GM23248 (cell line): ENCODE measurements at places on chromosomes 4 and X. TPM values are rescaled to one million over a fixed set of nuclear protein-coding genes. Genes with fewer than 3 reads are reported as not detected.
A peak's percentile ranks its signal among the peaks of the same experiment; 100 is the strongest.

DNA sequence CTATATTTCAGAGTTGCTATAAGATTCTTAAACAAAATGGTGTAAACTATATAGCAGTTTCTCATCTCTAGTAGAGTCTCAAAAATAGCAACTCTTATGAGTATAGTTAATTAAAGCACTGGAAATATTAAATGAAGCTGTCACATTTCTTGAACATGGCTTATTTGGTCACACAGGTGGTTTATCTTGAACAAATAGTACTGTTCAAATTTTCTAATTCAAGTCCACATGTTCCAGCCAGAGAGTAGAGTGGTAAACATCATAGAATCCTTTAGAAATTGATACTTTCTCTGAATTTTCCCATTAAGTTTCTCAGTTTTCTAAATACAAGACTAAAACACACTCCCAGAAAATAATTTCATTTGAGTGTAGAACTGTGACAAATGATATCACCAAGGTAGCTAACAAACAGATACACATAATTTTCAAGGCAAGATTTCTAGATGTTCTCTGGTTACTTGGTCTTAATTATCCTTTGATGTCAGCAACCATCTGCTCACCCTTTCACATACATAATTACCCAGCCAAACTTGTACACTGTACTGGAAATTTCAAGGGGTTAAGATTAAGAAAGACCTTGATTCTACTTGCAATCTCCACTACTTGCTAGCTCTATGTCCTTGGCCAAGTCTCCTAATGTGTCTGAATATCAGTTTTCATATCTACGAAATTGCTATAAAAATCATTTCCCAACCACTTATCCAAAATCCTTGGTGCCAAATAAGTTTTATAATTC lies 24.3 kb upstream of the PAK3 start:
- DNase-seq: no peak

- DNase-seq: peak; percentile 1
Measured at GRCh38 chrX:12693754-12694153, 97.5 kb upstream of the PRPS2 start.

Gene CXorf49
- not detected in 2 replicates for total RNA-seq

- DNase-seq: no peak
Measured at GRCh38 chrX:25527596-25527995, 511.8 kb upstream of the ARX start.

GRCh38 chr4:96603641-96604040 lies 763.7 kb downstream of the PDHA2 start:
- no peak for DNase-seq

DNA sequence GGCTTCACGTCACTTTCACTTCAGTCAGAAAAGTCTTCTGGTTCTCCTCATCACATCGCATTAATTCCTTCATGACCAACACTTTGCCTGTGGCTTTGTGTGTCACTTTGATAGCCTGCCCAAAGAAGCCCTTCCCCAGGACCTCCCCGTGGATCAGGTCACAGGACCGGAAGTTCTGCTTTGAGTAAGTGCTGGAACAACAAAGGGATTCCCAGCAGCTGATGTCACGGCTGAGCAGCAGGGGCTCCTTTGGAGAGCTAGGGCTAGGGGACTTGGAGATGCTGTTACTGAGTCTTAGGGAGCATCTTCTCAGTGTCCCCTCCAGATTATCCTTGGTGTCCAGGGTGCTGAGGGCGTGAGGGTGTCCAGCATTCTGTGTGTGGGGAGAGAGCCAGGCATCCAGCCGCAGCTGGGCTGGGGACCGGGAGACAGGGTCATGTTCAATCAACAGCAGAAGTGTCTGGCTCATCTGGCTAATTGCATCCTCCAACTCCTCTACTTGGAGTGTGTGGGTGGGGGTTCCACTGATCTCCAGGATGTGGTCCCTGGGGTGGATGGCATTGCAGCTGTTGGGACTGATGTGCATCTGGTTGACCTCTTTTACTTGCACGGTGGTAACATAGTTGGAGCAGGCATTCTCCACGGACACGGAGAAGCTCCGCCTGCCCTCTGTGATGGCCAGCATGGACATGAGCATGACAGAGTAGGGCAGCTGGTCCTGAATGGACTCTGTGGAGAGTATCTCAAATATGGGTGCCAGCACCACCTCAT lies 39.2 kb upstream of the ARHGAP6 start:
- no peak for DNase-seq

DNA sequence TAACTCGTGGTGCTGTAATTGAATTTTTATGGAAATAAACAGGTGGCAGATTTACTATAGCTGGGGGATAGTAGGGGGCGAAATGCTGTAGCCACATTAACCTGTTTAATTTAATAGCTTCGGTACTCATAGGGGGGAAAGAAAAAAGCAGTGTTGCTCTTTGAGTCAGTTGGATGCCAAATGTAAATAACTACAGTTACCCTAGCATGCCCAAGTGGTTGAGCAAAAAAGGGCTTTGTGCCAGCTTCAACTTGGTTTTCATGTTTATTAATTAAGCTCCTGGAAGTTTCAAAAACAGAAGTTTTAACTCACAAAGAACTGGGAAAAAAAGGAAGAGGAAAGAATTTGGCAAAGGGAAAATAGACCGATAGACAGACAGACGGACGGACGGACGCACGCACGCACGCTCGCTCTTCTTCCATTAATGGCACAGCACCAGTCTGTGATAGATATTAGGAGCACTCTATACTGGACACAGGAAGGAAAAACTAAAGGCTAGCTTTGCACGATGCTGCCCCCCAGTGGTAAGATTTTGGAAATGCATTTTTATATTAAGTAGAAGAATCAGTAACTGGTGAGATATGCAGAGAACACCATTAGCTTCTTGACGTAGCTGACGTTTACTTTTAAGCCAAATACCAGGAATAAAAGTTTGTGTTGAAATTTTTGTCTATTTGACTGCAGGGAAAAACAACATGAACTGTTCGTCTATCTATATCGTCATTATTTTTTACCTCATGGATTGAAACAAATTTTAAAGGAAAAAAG lies 151.8 kb downstream of the SLC7A11 start:
- peak; percentile 74 for DNase-seq

Gene MGAT4D
- total RNA-seq: not detected in 2 replicates

DNA sequence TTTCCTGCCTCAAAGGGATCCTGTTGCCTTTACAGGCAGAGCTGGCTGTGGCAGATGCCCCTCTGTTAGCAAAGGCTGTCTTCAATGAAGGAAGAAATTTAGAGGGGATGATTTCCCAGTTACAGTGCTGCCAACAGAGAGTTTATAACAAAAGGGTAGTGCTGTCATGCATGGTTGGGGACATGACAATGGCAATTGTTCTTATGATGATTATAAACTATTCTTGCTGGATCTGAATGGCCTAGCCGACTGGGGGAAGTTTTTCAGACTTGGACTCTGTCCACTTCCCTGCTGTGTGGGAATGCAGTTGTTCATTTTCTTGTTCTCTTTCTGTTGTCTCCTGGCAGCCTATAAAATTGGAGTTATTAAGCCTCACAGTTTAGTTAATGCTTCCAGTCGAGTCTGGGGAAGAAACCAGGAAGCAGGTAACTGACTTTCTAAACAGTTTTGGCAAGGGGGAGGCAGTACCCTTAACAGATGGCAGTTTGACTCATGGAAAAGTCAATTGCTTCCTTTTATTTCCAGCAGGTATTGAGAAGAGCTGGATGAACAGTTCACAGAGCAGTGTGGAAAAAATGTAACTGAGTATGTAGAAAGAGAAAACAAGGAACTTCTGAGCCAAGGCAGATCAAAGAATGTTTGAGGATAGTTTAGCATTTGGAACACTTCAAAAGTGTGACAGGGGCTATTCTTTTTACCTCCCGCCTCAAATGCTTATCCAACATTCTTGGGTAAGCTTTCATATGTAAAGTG lies 582.6 kb downstream of the RAPGEF2 start:
- DNase-seq: no peak

Gene UGT2B11
- total RNA-seq: not detected in 2 replicates

- DNase-seq: peak; percentile 42
Measured at GRCh38 chrX:22652596-22652995, 347.2 kb upstream of the DDX53 start.

DNA sequence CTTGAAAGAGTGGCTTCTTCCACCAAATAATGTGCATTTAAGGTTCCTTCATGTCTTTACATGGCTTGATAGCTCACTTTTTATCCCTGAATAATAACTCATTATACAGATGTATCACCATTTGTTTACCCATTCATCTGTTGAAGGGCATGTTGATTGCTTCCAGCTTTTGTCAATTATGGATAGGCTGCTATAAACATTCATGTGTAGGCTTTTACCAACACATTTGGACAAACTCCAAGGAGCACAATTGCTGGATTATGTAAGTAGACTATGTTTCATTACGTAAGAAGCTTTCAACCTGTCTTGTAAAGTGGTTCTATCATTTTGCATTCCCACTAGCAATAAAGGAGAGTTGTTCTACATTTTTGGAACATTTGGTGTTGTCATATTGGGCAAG lies 2637.0 kb downstream of the PCDH7 start:
- DNase-seq: no peak

DNA sequence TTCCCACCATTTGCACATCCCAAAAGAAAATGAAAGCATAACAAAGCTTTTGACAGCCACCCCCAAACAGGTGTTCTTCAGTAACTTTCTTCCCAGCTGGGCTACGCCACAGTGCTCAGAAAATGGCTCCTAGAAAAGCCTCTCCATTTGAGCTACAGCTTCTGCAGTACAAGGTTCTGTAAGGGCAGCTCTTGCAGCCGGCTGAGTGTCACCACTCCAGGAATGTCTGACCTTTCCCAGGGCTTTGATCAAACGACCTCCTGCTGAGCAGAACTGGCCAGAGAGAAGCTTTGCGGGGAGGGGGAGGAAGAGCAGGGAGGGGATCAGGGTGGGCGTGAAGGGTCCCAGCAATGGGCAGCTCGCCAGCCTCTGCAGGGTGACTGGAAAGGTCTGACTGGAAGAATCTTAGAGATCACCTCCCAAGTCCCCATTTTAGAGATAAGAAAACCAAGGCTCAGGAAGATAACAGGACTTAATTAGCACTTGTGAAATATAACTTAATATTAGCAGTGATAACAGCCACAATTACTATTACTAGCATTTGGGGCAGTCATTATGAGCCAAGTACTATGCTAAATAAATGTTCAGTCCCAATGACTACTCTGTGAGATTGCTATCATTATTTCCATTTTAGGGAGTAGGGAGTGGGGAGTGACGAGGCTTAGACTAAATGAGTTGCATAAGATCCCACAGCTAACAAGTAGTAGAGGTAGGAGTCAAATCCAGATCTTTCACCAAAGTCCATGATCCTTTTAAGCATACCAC lies 51.1 kb downstream of the LEF1 start:
- no peak for DNase-seq

Gene AMOT
- total RNA-seq: 1.5 and 2.5 TPM in 2 replicates

GRCh38 chr4:127580300-127580699 lies 52.5 kb upstream of the INTU start:
- no peak for DNase-seq

GRCh38 chr4:137601934-137602333 lies 69.6 kb upstream of the PCDH18 start:
- peak; percentile 23 for DNase-seq
